DMS79 treated with DMSO at 0.1 percent for 48 hours (cell line): ENCODE measurements at places on chromosomes 3 and 15.

GRCh38 chr3:146834917-146835316 is 229.8 kb upstream of the PLSCR5 start:
- no peak for DNase-seq

- DNase-seq: no peak
Observed at GRCh38 chr3:182388506-182388905, 404.8 kb upstream of the ATP11B start.

DNA sequence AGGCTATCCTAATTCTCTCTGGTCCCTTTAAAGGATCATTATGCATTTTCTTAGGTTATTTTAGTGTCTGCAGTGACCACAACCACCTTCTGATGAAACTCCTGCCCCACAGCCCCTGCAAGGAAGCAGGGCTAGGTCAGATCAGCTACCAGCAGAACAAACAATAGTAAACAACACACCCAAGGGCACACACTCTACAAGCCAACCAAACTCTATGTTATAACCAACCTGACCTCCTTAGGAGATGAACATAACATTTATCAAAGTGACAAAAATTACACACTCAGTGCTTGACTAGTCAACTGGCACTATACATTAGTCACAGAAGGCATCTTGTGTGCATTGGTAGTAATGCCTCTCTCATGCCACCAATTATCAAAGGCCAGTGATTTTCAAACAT is 17.3 kb downstream of the DENND6A start:
- DNase-seq: no peak

GRCh38 chr15:97902140-97902780 is 58.2 kb upstream of the ARRDC4 start:
- no peak for DNase-seq
